ENCODE measurements at places on chromosomes 1 and 21.

- DNase-seq: no peak
Measured at GRCh38 chr1:172537366-172537765, 4.4 kb downstream of the SUCO start.

GRCh38 chr1:28720376-28720775 lies 16.4 kb upstream of the YTHDF2 start:
- no peak for DNase-seq

DNA sequence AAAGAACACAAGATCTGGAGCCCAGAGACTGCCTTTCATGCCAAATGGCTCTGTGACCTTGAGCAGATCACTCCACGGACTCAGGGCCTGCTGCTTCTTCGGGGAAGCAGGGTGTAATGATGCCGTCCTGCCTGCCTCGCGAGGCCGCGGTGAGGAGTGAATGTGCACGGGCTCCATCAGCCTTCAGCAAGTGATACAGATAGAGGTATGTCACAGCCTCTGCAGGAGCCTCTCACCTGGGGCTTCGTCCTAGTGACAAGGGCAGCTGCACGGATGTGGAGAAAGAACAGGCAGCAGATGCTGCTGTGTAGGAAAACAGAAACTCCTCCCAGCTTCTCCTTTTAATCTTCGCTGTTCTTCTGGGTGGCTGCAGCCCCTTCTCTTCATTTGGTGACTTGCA lies 127.5 kb downstream of the KCNN3 start:
- no peak for DNase-seq

DNA sequence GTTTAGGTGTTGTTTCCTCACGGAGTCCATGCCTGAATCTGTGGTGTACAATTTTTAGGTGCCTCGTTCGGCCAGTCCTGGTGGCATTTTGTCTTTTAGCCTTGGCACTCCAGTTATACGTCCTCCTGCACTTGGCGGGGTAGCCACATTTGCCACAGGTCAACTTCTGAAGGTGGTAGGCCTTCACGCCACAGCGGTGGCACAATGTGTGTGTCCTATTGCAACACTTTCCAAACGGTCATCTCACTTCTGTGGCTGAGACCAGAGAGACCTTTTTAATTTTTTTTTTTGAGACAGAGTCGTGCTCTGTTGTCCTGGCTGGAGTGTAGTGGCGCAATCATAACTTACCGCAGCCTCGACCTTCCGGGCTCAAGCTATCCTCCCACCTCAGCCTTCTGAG lies 49.1 kb downstream of the CAMTA1 start:
- DNase-seq: no peak

DNA sequence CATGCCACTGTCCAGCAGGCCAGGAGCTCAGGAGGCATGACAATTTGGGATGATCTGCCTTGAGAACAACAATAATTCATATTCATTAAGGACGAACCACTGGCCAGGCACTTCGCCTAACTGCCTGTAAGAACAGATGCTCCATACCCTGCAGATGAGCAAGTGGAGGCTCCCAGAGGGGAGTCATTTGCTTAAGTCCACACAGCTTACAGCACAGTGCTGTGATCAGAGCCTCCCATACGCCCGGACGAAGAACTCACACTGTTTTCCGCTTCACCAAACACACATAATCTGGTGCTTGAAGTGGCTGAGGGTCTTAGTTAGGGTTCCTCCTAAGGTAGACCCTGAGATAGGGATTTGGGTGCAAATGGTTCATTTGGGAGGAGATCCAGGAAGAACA lies 93.4 kb upstream of the KLHDC7A start:
- DNase-seq: no peak

GRCh38 chr1:108913105-108913948 lies 36.5 kb downstream of the GPSM2 start:
- DNase-seq: no peak

- DNase-seq: no peak
Measured at GRCh38 chr21:36980280-36981048, 14.0 kb upstream of the HLCS start.

- DNase-seq: no peak
Measured at GRCh38 chr21:41011098-41011731, 156.7 kb upstream of the BACE2 start.

DNA sequence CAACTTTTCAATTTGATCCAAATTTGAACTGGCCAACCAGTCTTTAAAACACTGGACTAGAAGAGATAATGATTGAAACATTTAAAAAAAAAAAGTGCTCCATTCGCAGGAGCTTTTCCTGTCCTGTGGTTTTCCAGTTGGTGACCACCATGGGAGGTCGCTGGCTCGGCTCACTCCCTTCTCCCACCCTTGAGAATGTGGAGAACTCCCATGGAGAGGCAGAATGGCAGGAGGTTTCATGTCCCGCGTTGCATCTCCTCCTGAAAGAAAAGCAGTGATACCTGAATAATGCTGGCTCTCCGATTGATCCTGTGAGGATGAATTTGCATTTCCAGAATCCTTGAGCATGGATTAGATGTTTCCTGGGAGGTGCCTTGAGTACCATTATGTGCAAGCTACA lies 16.5 kb upstream of the MPZL1 start:
- DNase-seq: no peak

DNA sequence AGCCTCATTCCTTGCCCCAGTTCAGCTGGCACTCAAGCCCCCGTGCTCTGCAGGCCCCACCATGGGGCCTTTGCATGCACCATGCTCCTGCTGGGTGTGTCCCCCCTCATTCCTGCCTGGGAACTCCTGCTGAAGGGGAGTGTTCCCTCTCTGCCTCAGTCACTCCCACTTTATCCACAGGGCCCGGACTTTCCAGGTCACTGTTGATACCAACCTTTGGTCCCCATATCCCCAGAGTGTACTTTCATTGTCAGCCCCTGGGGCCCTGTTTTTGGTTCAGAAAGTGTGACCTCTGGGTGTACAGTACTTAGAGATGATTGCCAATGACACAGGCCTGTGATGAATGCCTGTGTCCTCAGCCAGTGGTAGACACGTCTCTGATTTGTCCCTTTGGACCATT lies 2.9 kb downstream of the TTC22 start:
- no peak for DNase-seq

DNA sequence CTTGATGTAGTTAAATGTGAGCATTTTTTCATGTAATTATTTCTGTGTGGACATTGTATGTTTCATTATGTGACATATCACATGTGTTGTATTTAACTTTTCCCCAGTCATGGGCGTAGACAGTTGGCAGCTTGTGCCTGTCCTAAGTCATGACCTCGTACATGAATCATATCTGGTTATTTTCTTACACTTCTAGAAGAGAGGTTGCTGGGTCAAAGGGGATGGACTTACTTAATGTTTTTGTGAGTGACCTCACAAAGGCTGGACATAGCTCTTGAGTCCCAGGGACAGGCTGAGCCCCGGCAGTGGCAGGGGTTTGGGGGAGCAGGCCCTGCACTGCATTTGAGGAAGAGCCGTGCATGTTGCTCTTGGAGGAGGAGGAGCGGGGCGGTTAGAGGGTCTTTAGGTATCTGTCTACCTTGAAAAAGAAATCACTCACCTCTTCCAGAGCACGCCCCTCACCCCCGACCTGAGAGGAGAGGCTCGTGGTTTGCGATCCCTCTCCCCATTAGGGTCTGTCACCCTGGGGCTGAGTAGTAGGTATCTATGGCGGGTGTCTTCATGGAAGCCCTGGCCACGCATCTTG lies 16.4 kb downstream of the IFNGR2 start:
- DNase-seq: no peak

DNA sequence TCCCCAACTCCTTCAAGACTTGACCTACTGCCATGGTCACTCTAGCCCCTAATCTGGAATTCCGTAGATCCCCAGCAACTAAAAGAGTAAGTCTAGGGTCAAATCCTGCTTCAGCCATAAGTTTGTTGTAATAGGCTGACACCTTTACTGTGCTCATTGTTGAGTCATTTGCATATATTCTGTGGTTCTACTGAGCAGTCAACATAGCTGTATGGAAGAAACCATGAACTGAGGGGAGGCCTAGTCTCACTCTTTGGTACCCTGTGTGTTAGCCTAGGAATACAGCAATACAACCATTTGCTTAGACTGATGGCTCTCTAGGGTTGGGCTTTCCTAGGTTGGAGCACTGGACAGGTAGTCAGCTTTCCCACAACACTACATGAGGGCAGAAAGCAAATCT lies 23.6 kb upstream of the SLC35D1 start:
- DNase-seq: no peak

GRCh38 chr1:184052194-184052559 lies 647 bp downstream of the TSEN15 start:
- no peak for DNase-seq

DNA sequence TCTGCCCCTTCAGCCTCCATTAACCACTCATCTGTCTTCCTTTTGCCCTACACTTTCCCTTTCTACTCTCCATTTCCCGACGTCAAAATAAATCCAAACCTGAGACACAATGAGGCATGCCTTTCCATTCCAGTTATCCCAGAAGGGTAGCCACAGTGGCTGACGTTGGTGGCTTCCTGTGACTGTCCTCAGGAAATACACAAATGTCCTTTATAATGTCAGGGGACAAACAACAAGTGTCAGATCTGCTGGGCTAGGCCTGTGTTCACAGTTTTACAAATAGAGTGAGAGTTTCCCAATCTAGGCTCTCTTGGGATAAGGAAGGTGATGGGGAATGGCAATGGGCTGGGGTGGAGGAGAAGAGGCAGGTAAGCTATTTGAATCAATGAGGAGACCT lies 135.3 kb downstream of the BRINP2 start:
- DNase-seq: no peak

- DNase-seq: no peak
Measured at GRCh38 chr1:207174913-207175312, 70.9 kb downstream of the C4BPA start.

GRCh38 chr1:198185759-198186158 lies 29.0 kb downstream of the NEK7 start:
- no peak for DNase-seq

DNA sequence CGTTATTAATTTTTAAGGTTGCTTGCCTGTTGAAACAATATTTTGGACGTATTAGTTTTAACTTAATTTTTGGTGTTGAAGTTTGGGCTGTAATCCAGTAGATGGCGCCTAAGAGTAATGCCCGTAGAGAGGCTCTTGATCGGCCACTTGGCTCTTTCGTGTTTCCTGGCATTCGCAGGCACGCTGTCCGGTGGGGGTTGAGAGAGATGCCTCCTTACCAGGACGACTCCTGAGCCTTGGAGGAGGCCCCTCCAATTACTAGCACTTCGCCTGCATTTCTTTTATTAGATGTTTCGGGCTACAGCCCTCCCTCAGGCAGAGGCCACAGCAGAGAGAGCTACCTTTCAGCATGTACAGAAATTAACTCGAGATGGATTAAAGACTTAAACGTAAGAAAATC lies 12.0 kb downstream of the OR2M4 start:
- peak; percentile 0 for DNase-seq

DNA sequence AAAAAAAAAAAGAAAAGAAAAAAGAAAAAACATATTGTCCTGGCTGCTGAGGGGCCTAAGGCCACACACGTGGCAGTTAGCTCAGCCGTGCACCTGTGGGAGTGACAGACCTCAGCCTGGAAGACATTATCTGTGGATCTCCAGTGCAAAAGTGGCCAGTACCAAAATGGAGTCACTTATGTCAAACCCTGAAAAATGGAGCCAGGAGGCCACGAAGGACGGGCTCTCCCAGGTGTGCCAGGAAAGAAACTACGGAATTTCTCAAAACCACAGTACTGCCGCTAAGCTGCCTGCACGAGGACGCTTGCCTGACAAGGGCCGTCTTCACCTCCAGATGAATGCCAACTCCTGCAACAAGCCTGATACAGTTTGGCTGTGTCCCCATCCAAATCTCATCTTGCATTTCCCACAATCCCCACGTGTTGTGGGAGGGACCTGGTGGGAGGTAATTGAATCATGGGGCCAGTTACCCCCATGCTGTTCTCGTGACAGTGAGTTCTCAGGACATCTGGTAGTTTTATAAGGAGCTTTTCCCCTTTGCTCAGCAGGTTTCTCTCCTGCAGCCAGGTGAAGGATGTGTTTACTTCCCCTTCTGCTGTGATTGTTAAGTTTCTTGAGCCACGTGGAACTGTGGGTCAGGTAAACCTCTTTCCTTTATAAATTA lies 5.3 kb upstream of the MIB2 start:
- DNase-seq: no peak

- DNase-seq: no peak
Measured at GRCh38 chr21:36640721-36641244, 58.1 kb upstream of the SIM2 start.

DNA sequence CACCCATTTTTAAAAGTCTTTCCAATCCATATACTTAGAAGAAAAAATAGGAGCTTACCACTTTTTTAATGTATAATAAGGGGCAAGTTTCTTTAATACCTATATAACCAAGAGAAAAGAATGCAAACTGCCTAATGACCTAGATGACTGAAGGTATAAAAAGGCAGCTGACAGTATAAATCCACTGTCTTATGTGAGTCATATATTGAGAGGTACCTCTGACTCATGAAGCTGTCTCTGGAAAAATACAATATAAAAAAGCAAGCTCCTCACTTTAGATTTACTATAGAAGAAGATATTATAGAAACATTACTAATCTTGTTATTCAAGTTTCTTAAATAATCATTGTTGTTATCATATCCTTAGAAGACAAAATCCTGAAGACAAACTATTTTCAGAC lies 144.2 kb downstream of the VAV3 start:
- DNase-seq: no peak

DNA sequence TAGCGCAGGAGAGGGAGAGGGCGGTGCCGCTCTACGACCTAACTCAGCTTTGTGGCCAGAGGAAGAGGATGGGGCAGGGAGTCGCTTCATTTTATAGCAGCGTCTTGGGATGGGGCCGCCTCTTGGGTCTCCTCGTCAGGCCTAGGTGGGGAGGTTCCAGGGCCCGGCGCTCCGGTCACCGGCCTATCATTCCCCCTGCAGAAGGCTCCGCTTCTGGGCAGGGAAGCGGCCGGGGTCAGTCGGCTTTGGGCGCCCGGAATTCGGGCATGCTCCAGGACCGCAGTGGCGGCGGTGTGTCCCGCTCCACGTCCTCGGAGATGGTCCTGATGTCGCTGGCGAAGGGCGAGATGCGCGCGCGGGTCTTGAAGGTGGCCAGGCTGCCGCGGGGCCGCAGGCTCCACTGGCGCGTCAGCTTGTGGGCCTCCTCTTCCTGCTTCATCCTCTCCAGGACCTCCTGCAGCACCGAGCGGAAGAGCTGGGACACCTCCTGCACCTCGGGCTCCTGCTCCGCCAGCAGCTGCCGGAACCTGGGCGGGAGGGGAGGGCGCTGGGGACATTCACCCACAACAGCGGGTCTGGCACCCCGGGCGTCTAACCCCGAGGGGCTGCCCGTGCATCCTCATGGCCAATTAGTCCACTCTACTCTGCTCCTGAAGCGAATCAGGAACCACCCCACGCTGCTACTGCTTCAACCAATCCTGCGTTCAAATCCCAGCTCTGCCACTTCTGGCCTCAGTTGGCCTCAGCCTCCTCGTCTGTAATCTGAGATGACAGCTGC lies 13.0 kb downstream of the RD3 start:
- DNase-seq: no peak

- DNase-seq: no peak
Measured at GRCh38 chr1:33930346-33931110, 66.6 kb downstream of the HMGB4 start.

DNA sequence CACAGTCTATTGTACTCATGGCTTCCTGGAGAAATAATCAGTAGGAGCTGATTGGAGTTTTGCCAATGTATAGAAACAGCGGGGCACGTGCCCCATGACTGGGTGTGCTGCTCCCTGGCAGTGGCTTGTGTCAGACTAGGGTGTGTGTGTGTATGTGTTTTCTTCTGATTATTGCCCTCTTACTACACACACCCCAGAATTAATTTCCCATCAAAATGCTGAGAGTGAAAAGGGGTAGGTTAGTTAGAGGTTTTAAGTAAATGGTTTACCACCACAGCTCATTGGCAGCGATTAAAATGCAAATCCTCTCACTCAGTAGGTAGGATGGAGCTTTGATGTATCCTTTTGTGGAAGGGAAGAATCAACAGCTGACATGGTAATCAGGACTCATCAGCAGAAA lies 29.9 kb downstream of the HHAT start:
- DNase-seq: no peak
